Kidney (tissue), 22 donors: ENCODE measurements at places on chromosomes 1 and 21.

GRCh38 chr1:151494741-151495281 is 16.4 kb upstream of the CGN start:
- DNase-seq: no peak

GRCh38 chr1:65209005-65209885 is 61.2 kb downstream of the AK4 start:
- no peak for DNase-seq

DNA sequence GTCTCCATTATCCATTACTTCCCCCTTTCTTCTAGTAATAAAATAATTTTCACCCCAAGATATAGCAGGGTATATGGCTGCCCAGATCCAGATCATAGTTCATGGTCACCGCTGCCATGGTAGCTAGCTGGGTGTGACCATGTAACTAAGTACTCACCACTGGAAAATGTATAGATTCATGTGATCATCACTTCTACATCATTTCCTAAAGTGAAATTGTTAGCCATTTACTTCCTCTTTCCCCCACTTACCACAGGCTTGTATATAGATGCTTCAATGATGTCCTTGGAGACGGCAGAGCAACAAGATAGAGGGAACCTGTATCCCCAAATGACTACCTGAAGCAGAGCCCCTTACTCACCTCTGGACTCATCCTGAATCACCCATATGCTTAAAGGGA is 22.7 kb upstream of the EYA3 start:
- no peak for DNase-seq

DNA sequence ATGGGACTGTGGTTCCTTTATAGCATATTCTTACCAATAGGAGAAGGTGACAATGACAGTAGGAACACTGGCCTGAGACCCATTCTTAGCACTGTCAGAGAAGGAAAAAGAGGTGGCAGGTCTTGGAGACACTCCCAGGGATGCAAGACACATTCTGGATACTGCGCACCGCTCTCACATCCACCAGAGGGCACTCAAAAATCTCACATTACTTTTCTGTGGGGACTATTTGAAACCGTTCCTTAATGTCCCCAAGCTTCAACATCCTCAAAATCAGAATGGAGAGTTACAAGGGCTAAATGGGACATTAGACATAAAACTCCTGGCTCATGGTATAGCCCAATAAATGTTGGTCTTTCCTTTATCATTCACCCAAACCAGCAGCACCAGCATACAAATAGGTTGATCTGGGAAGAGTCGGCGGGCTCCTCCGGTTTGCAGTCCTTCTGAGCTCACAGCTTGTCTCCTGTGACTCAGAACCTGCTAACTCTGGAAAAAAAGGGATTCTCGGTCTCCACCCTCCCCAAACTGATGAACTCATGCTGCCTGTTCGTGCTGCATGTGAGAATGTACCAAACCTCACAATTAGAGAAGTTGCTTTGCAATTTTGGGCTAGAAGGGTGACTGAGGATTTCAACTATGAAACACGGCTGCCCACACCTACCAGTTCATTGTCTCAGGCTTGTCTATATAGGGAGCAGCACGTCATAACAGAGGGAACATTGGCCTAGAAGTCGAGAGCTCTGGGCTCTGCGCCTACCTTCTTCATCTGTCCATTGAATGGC is 40.2 kb downstream of the IL12RB2 start:
- no peak for DNase-seq

GRCh38 chr1:23588749-23589548 is 29.6 kb upstream of the ID3 start:
- DNase-seq: no peak

- DNase-seq: peak; percentile 80
Observed at GRCh38 chr1:219837274-219837993, 90.9 kb downstream of the SLC30A10 start.

DNA sequence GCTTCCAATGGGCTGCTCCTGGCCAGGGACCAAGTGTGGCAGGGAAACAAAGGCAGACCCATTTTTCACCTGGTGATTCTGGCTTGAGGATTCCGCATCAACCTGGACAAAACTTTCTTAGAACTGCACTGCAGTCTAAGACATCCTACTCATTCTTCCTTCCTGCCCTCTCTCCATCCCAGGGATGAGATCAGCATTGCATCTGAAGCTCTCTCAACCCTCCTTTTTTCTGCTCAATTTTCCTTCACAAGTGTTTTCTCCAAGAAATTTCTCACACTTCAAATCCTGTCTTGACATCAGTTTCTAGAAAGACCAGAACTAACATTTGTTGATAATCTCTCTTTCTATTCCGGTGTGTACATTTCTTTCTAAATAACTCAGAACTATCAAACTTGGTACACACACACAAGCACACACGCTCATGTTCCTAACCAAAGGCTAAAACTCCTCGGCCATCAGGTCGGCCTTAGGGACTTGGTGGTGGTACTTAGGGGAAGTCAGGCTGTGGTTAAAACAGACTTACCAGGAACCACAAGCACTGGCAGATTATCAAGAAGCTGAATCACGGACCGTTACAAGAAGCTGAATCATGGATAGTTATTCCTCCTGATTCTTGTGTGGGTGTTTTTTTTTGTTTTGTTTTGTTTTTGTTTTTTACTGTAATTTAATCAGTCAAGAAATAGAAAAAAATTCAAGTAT is 21.0 kb upstream of the CXADR start:
- DNase-seq: no peak

DNA sequence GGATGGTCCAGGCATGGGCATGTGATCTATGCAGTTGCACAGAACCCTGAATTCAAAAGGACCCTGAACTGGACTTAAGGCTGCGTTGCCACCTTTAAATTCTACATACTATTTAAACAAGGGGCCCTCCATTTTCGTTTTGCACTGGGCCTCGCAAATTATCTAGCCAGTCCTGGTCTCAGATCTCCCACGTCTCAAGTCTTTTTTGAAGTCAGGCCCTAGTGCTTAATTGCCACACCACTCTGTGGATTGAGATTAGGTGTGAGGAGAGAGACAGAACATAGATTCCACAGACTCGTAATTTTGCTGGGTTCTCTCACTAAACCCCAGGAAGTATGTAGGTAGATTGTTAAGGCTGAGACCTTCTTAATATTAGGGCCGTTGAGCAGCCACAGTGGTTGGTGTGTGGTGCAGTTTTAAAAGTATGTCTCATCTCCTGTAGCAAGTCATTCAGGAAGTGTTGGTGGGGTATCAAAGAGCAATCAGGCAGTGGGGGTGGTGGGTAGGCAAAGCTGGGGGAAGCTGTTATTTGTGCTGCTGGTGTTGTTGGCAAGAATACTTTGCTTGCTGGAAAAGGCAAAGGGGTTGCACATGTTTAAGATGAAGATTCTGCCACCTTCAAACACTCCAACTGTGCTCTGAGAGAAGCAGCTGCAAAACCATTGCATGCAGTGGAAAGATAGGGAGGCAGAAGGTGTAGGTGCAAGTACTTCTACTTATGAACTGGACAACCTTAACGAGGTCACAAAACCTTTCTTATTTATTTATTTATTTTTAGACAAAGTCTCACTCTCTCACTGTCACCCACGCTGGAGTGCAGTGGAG is 11.2 kb downstream of the CD84 start:
- no peak for DNase-seq

DNA sequence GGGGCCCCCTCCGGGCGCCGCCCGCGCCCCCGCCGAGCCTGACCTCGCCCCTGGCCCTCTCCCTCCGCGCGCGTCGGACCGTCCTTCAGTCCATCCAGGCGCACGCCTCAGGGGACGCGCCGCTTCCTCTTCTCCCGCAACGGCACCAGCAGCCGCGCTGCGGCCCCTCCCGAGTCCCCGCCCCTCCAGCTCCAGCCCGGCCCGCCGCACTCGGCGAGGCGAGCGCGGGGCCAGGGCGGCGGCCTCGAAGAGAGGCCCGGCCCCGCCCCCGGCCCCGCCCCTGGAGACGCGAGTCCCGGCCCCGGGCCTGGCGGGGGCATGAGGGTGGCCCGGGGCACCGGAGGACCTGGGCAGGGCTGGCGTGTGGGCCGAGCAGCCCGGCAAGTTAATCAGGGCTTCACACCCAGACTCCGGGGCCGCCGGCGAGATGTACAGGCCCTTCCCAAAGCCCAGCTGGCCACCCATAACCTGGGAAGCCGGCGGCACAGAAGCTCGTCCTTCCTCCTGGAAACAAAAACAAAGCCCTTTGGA is at the start of gene IGSF3:
TSS of gene IGSF3 (minus strand) at position 159 of the 531 bp plus-strand sequence. CDS start 1,407 bp downstream, outside the sequence.
- peak; percentile 88 for DNase-seq

DNA sequence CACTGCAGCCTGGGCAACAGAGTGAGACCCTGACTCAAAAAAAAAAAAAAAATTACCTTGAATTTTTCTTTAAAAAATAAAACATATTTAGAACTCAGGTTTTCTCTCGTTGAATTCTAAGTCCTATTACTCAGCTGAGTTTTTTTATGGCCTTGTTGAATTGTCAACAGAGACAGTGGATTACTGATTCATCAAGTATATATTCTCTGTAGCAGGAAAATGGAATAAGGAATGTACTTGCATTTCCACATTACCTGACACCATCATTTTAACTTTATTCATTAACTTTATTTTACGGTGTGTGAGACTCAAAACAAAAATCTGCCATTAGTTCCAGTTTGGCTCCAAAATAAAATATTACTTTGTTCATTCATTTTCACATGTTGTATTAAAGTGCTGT is 53.8 kb upstream of the APP start:
- no peak for DNase-seq

- DNase-seq: no peak
Observed at GRCh38 chr1:219472596-219472995, 140.3 kb downstream of the ZC3H11B start.

DNA sequence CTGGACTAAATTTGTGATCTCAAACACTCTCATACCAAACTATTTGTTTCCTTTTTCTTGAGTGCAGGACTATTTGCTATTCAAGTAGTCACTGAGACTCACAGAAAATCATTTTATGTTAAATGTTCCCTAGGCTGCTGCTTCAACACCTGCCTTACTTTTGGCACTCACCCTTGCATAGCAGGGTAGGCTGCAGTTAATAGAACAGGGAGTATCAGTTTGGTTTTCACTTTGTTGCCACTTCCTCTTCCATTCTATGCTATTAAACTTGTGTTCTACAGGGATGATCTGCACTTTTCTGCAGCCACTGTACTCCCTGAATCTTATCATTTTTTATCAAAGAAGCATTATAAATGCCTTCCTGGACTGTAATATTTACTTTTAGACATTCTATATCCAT is 148.7 kb upstream of the PRMT6 start:
- DNase-seq: no peak

- no peak for DNase-seq
Observed at GRCh38 chr21:45850181-45850580, 131.4 kb upstream of the COL6A1 start.

GRCh38 chr21:43927591-43928221 is 62.7 kb downstream of the AGPAT3 start:
- DNase-seq: no peak

DNA sequence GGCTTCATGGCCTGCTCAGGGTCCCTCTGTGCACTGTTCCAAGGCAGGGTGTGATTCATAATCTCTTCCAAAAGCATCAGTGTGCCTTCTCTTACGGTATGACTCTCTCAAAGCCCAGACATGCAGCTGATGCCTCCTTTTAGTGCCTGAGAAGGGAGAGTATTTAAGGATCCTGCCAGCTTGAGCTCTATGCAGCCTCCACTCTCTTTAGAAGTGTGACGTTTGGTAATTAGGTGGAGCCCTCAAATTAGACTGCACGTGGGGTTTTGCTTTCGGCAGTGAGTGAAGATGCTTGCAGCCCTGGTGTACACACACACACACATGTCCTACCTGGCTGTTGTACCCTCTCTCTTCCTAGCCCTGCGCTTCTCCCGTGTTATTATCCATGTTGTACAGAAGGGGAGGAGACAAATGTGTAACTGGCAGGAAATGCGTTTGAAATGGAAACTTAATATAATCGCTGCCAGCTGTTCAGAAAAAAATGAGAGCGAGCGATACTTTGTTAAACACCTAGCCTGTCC is 2.6 kb upstream of the C1orf174 start:
- no peak for DNase-seq

- no peak for DNase-seq
Observed at GRCh38 chr1:19606817-19607642, 37.1 kb upstream of the NBL1 start.

DNA sequence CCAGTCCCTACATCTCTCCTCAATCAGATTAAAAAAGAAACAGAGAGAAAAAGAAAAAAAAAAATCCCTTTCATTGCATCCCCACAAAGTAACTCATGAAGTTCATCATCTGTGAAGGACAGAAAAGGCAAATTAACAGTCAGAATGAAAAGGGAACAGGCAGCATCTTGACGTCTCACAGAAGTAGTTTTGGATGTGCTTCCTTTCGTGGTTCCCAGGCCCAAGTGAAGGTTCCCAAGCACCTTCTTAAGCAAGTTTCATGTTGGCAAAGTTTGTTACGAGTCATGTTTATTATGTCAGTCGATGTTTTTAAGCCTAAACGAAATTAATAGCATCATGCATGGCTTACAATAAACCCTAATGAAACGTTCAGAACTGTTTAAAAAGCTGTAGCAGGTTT is 475.2 kb downstream of the SETD4 start:
- no peak for DNase-seq

DNA sequence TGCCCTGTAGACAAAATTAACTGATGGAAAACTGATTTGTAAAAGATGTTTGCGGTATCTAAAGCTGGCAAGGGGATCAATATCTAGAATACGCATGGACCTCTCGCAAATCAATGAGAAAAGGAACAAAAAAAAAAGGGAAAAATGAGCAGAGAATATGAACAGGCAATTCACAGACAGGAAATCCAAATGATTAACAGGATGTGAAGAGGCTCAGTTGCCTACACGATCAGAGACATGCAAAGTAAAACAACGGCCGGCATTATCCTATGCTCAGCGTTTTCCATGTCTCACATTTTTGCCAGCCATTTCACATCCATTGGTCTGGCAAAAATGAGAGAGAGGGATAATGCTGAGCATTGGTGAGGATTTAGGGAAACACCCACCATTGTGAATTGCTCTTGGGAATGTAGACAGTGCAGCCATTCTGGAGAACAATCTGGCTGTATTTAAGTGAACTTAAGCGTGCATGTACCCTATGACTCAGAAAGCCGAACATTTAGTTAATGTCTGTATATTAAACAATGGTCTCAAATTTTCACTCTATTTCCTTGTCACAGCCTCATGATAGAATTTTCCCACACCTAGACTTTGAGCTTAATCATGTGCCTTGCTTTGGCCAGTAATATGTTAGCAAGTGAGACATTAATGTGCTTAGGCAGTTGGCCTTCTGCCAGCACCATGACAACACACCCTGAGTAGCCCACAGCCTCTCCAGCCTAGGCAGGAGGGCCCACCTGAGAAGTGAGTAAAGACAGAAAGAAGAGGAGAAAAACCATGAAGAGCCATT is 61.0 kb upstream of the NBPF3 start:
- peak; percentile 75 for DNase-seq

- DNase-seq: no peak
Observed at GRCh38 chr1:37761416-37762095, 3.4 kb downstream of the EPHA10 start.

GRCh38 chr1:170239445-170239844 is 93.7 kb downstream of the NTMT2 start:
- DNase-seq: no peak

- no peak for DNase-seq
Observed at GRCh38 chr1:10179406-10180091, 30.8 kb upstream of the KIF1B start.
